NCI-H1930 (cell line): ENCODE measurements at places on chromosomes 12 and 14.

DNA sequence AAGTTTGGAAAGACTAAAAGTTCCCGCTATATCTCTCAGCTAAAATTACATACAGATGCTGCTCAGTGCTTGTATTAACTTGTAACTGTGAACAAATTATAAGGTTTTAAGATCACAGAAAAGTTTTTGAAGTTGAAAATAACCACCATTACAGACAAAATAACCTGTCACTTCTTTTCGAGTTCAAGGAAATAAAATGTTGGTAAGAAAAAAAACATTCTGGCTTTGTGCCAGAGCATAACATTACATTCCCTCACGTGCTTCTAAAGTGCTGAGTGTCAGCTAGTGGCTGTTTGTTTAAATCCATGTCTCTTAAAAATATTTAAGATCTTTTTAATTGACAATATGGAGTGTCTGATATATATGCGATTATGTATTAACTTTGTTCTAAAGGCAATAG lies 27.2 kb upstream of the ADAMTS20 start:
- no peak for DNase-seq

GRCh38 chr12:122204167-122205052 lies 901 bp downstream of the B3GNT4 start:
- no peak for DNase-seq

DNA sequence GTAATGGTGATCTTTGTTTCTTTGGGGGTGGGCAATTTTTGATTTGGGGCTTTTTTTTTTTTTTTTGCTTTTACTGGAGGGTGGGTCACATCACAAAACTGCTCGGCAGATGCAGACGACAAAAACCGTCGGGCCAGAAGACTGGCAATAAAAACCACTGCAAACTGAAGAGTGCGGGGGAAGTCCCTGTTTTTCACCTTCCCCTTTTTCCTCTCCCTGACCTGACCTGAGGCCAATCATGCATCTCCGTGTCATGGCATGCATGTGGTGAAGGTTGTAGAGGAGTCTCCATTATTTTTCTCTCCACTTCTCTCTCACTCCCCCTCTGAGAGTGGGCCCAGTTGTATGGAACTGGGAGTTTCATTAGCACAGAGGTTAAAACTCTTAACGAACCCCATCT lies 57.5 kb downstream of the AP5M1 start:
- DNase-seq: no peak

GRCh38 chr12:57621497-57622292 lies 10.5 kb downstream of the ARHGEF25 start:
- DNase-seq: peak; percentile 57

- DNase-seq: no peak
Measured at GRCh38 chr14:93591506-93591905, 160.8 kb downstream of the UNC79 start.
